ENCODE measurements at places on chromosomes 11 and 22.

GRCh38 chr11:119529936-119530335 lies 107.0 kb upstream of the THY1 start:
- no peak for DNase-seq

- no peak for DNase-seq
Measured at GRCh38 chr11:79390923-79391322, 49.9 kb downstream of the TENM4 start.

GRCh38 chr11:68905421-68906360 lies 2.0 kb downstream of the IGHMBP2 start:
- no peak for DNase-seq

- no peak for DNase-seq
Measured at GRCh38 chr11:107996006-107996776, 12.5 kb upstream of the CUL5 start.

- DNase-seq, result no peak
Measured at GRCh38 chr11:35688023-35688422, 25.4 kb downstream of the TRIM44 start.

DNA sequence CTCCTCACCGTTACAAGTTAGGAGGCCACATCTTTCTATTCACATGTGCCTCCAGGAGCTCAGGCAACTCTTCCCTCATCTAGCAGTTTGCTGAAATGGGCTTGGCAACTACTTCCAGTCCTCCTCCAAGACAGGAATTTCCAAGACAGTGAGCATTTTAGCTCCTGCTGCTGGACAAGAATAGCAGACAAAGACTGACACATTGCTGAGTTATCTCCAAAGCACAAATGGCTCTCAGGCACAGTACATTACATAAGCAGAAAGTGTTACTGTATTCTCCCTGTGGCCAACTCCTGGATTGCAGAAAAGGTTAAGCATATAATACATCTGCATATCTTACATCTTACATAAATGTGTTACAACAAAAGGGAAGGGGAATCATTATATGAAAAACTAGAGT lies 83.2 kb upstream of the POU2AF2 start:
- DNase-seq, result no peak

DNA sequence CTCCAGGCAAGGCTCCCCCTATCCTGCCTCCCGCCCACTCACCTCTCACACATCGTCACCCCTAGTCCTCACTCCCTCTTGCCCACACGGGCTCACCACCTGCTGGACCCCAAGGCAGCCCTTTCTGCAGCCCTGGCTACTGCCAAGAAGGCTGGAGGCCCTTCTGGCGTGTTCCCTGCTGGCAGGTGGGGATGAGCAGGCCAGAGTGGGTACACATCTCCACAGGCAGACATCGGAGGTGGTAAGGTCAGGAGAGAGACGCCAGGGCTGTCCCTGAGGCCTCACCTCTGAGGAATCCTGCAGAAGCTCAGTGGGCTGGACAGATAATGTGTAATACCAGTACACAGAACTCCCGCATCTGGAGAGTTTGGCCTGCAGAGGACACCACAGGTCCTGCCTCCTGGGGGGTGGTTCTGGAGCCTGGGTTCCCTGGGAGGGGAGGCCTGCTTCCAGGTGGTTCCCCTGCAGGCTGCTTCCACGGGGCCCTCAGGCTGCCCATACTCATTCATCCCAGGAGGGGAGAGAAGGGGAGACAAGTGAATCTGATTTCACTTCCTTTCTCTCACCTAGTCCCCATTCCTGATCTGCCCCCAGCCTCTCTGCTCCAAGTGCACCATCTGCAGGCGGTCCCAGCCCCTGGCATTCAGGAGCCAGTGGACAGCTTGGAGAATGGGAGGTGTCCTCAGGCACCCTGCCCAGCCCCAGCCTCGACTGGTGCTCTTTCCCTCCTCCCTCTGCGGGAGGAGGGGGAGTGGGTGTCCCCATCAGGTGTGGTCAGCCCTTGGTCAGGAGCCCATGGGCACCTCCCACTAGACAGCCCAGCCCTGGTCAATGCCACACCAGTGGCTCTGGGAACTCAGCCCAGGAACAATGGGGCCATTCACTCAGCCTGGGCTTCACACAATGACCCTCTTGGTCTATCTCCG lies 6.1 kb upstream of the CHST1 start:
- DNase-seq, result no peak

GRCh38 chr11:90491466-90491865 lies 268.6 kb upstream of the CHORDC1 start:
- DNase-seq, result no peak

GRCh38 chr11:86246293-86246675 lies 1.7 kb downstream of the EED start:
- no peak for DNase-seq

- DNase-seq, result no peak
Measured at GRCh38 chr22:24591286-24591830, 1.5 kb downstream of the LRRC75B start.

GRCh38 chr11:63530021-63530420 lies 6.6 kb upstream of the PLAAT4 start:
- no peak for DNase-seq

DNA sequence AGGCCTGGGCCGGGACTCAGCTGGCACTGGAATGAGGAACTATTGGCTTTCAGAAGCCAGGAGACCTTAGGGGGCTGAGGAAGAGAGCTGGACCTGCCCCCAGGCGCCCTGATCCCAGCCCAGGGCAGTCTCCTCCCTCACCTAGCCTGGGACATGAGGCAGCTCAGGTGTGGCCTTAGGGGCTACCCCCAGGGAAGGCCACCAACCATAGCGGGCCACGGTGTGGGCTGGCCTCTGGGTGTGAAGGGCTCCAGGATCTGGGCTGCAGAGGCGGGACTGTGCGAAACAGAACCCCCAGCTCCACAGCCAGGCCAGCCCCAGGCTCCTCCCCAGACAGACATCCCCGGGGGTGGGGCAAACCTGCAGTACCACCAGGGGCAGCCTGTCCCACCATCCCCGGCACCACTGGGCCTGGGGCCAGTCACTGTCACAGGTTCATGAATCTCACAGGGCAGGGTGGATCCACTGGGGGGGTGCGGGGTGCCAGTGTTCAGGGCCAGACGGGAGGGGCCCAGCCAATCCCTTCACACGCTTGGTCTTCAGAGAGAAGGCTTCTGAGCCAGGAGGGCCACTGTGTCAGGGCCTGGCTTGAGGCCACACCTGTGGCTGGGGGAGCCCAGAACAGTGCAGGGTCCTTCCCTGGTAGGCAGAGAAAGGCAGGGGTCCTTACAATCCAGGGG lies 3.5 kb downstream of the PLXNB2 start:
- no peak for DNase-seq

GRCh38 chr22:50705219-50705691 lies 32.6 kb downstream of the SHANK3 start:
- DNase-seq, result no peak

GRCh38 chr11:59756845-59757244 lies 1.7 kb downstream of the STX3 start:
- DNase-seq, result no peak

DNA sequence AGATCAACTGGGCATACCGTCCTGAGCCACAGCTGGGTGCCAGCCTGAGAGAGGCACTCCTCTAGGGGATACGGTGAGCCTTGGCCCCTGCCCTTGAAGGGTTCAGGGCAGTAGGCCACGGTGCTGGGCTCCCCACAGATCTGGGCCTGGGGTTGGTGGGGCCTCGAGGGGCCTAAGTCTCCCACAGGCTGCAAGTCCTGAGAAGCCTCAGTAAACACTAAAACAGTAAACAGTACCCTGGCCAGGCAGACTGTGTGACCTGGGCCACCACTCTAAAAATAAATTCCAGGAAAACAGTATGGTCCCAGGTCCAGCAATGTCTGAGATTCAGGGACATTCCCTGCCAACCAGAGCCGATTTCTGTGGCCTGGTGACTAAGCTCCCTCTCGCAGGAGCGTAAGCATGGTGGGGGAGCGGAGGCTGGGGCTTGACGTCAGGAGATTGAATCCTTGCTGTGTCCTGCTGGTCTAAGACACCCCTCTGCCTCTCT lies 2.3 kb upstream of the RHOD start:
- no peak for DNase-seq

GRCh38 chr11:115869780-115870431 lies 365.7 kb upstream of the CADM1 start:
- DNase-seq, result no peak

DNA sequence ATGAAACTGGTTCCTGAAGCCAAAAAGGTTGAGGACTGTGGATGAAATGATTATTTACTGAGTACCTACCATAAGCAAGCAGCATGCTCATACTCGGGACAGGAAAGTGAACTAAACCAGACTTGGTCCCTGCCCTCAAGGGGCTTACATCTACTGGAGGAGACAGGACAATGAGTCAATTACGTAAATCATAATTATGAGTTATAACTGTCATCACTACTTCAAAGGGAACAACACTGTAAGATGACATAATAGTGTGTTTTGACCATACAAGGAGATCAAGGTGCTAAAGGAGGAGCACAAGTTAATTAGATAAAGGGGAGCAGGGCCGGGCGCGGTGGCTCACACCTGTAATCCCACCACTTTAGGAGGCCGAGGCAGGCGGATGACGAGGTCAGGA lies 2.5 kb downstream of the FAM227A start:
- no peak for DNase-seq

- no peak for DNase-seq
Measured at GRCh38 chr11:67409261-67409666, 5.4 kb downstream of the TBC1D10C start.
